ENCODE measurements at places on chromosomes 2 and 18. TPM values are rescaled to one million over a fixed set of nuclear protein-coding genes. Genes with fewer than 3 reads are reported as not detected.

EEF1B2 gene
- 883 TPM for total RNA-seq

FRZB gene
- total RNA-seq = under 0.01 TPM

TLX2 gene
- 0.10 TPM for total RNA-seq

FEV gene
- not detected for total RNA-seq

FER1L5 gene
- not detected for total RNA-seq

ASB3 gene
- total RNA-seq = 33.7 TPM

COL4A4 gene
- 0.21 TPM for total RNA-seq

EMX1 gene
- total RNA-seq = not detected

VIL1 gene
- total RNA-seq = 2.1 TPM

ITGB6 gene
- not detected for total RNA-seq

SKOR2 gene
- total RNA-seq = not detected

SPDYA gene
- total RNA-seq = 12.4 TPM

ZNF514 gene
- total RNA-seq = 6.9 TPM

LRRFIP1 gene
- 128 TPM for total RNA-seq

GPR155 gene
- total RNA-seq = 12.9 TPM

DUSP19 gene
- 0.42 TPM for total RNA-seq

MC4R gene
- not detected for total RNA-seq

NT5C1B gene
- total RNA-seq = not detected

NOSTRIN gene
- 2.0 TPM for total RNA-seq

NEB gene
- total RNA-seq = 2.0 TPM

Measured in mononuclear cell (primary cell).